CMK (cell line): ENCODE measurements at places on chromosomes 4 and X.

DNA sequence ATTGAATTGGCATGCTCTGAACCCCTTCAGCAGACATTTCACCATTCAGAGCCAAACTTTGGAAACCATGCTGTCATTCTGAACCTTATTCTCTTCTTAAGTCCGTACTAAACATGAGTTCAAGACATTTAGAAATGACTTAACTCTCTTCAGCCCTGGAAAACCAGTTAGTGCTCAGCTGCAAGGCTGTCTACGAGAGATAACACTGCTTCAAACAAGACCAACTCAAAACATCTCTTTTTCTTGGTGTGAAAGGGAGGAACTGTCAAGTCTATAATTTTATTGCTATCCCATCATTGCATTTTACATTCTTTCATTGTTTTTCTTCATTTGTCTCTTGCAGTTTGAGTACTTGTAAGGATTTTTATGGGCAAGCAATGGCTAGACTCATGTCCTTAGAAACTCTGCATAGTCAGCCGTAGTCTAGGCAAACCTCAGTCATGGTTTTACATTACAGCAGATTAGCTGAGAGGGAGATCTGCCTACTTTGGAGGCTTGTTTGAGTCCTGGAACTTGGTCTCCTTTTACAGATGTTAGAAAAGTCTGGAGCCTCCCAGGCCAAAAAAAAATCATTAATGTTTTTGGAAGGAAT is 120.6 kb upstream of the JADE1 start:
- DNase-seq = no peak

DNA sequence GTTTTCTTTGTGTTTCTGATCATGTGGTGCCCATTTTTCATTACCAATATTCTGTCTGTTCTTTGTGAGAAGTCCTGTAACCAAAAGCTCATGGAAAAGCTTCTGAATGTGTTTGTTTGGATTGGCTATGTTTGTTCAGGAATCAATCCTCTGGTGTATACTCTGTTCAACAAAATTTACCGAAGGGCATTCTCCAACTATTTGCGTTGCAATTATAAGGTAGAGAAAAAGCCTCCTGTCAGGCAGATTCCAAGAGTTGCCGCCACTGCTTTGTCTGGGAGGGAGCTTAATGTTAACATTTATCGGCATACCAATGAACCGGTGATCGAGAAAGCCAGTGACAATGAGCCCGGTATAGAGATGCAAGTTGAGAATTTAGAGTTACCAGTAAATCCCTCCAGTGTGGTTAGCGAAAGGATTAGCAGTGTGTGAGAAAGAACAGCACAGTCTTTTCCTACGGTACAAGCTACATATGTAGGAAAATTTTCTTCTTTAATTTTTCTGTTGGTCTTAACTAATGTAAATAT is 110.4 kb downstream of the IL13RA2 start:
- DNase-seq = no peak

DNA sequence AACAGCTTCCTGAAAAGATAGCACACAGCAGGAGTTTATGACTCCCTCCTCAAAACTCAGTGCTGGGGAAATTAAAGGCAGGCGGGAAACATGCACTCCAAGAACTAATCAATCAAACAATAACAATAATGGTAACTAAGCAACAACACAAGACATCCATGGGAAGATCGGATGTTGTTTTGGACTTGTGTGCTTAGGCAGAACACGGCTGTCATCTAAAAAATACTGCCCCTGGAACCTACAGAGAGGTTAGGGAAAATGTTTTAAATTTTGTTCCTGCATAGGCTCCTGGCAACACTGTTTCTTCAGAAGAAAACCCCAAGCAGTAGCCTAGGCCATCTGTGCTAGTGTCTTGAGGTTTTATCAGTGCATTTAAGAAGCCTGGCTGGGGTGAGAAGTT is 1378.2 kb downstream of the STIM2 start:
- DNase-seq = no peak

GRCh38 chrX:69085151-69085550 is 80.1 kb downstream of the PJA1 start:
- no peak for DNase-seq

DNA sequence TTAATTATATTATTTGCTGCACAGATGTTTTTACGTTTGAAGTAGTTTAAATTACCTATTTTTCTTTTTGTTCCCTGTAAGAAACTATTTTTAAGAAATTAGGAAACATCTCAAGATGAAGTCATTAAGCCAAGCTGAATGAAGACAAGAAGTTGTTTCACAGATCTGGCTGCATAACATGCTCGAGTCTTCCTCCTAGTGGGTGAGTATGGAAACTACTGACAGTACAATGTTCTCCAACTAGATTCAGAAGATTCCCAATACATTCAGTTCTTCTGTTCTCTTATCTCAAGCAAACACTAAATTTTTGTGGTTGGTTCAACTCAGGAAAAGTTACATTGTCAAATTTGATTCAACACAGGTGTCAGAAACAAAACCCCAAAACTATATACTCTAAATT is 256.8 kb upstream of the VCX start:
- DNase-seq = no peak

- DNase-seq = no peak
These were observed 3.2 kb upstream of the PLP1 start for GRCh38 chrX:103773445-103773844.

DNA sequence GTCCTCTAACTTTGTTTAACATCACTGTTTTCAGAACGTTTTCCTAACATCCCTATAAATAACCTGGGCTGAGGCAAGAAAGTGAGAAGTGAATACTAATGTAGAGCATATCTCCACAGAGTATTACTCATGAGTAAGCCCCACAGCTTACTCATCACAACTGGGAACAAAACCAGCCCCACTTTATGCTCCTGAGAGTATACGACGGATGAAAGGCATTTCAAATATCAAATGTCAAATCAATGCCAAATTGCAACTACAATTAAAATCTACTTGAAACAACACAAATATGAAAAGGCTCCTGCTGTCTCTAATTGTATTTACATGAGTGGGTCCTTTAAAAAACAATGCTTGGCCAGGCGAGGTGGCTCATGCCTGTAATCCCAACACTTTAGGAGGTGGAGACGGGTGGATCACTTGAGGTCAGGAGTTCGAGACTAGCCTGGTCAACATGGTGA is 41.2 kb downstream of the SH3RF1 start:
- no peak for DNase-seq

DNA sequence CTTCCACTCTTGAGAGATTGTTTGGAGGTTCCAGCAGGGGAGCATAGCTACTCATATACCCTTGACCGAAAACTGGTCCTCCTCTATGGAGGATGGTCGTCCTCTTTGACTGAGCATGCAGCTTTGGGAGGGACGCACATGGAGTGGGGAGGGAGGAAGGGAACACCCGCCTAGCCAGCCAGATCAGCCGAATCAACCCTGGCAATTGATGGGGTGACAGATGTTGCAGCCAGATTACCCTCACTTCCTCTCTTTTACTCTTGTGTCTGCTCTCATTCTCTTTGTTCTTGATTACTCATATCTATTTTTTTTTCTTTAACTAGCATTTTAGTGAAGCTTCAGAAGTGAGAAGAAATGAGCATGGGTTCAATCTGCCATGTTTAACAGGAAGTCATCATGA is 19.6 kb downstream of the MGST2 start:
- peak; percentile 58 for DNase-seq

- DNase-seq = no peak
These were observed 74.2 kb downstream of the LIMCH1 start for GRCh38 chr4:41611881-41612871.

- no peak for DNase-seq
These were observed 194.6 kb upstream of the STK26 start for GRCh38 chrX:131828482-131828881.

GRCh38 chrX:3377560-3377959 is 31.1 kb upstream of the MXRA5 start:
- no peak for DNase-seq

- DNase-seq = no peak
These were observed 69.7 kb downstream of the PPP1R2C start for GRCh38 chrX:42708222-42708621.

GRCh38 chrX:81304563-81304962 is 102.7 kb downstream of the SH3BGRL start:
- no peak for DNase-seq

DNA sequence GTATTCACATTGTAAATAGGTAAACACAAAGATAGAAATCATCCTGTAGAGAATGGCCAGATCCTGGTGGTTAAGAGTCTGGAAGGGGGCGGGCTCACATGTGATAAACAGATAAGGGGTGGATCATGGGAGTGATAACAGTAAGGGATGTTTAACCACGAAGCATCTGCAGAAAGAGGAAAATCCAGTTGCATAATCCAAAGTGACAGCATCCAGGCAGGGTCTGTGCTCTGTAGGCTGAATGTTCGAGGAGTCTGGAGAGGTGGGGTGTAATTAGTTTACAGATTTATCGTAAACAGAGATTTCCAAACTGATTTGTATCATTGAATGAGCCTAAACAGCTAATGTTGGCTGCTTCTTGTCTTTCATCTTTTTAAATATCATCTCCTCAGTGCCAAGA is 1009.8 kb upstream of the SLIT2 start:
- no peak for DNase-seq

DNA sequence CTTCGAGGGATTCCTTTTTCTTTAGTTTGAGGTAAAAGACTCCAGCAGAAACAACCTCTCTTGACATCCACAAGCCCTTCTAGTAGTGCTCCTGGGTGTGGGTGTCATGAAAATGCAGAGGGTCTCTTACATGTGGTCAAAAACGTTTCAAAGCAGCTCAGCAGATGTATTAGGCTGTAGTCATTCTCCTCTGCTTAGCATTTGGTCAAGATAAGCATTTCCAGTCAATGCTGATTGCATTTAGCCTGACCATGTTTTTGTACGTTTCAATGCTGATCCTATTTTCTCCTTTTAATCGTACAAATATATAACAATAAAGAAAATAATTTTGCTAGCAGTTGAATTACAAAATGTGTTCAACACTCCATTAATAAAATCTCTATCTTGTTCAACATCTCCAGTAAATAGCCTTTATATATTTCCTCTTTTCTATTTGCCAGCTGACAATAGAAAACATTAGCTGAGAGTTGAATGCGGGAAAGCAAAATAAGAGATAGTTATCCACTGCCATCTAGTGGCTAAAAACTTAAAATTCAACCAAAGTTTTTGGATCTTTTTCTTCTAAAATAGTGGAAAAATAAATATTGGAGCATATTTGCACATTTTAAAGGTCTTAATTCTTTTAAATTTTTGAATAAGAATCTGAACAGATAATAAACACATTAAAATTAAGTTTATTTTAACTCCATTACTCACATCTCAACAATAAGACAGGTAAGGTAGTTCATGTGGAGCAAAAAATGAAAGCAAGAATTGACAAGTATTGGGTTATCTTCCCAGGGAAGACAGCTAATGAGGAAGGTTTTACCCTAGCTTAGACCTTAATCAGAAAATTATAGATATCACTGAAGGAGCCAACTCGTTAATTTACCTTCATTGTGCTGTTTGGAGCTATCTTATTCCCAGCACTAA is 15.2 kb upstream of the PACRGL start:
- DNase-seq = no peak

GRCh38 chr4:94302191-94302590 is 40.4 kb downstream of the HPGDS start:
- DNase-seq = no peak

- DNase-seq = no peak
These were observed 133.6 kb upstream of the GIMD1 start for GRCh38 chr4:106502106-106502699.

DNA sequence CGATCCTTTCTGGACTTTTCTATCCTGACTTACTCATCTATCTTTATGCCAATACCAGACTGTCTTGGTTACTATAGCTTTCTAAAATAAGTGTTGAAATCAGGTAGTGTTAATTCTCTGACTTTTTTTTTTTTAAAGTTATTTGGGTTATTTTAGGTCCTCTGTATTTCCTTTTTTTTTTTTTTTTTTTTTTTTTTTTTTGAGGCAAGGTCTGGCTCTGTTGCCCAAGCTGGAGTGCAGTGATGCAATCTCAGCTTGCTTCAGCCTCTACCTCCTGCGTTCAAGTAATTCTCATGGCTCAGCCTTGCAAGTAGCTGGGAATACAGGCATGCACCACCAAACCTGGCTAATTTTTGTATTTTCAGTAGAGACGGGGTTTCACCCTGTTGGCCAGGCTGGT is 2.8 kb upstream of the NELFA start:
- DNase-seq = no peak

GRCh38 chr4:97747945-97748344 is 395.3 kb downstream of the STPG2 start:
- no peak for DNase-seq

DNA sequence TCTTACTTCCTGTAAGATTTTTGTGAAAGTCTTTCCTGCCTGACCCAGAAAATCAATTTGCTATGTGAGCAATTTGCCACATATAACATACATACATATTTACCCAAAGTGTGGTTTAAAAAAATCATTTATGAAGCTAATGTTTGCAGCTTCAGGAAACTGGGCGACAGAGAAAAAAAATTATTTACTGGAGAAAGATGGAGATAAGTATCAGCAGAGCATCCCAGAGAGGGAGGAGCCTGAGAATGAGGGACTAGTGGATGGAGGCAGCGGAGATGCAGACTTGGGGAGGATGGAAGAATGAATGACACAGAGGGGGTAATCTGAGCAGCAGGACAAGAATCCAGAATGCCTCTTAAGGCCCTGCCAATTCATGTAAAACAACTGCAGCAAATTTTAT is 975 bp upstream of the GYPA start:
- no peak for DNase-seq

DNA sequence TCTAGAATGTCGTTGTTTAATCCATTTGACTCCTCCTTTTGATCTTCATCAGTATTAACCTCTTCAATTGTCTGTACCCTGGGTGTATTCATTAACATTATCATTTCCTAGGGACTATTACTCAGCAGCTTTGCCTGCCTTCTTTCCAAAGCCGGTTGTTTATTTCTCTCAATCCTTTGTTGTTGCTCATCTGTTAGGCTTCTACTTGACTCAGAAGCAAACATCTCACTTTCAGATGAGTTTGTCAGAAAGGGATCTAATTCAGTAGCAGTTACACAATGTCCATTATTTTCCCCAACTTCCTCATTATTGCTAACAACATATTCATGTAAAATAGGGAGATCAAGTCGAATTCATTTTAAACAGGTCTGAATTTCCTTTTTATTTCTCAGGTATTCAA is 22.1 kb upstream of the HSD17B10 start:
- DNase-seq = no peak

GRCh38 chr4:168723569-168723968 is 226.7 kb downstream of the PALLD start:
- no peak for DNase-seq

GRCh38 chr4:91448668-91449330 is 855.0 kb upstream of the GRID2 start:
- no peak for DNase-seq

DNA sequence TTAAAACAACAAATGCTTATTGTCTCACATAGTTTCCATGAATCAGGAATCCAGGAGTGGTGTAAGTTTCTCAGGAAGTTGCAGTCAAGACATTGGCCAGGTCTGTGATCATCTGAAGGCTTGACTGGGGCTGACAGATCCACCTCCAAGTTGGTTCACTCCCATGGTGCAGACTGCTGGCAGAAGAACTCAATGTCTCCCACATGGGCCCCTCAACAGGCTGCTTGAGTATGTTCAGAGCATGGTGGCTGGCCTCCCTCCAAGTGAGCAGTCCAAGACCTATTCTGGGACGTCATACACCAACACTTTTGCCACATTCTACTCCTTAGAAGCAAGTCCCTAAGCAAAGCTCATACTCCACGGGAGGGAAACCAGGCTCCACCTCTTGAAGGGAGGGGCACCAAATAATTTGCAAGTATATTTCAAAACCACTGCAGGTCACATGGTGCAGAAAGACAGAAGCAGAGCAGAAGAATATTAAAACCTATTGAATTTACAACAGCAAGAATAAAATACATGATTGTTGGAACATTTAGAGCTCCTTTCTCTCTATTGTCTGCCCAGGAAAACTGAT is 35.3 kb downstream of the LGI2 start:
- no peak for DNase-seq

GRCh38 chr4:99047710-99048109 is 40.9 kb downstream of the ADH5 start:
- no peak for DNase-seq
